Vagina (tissue), 2 donors: ENCODE measurements at places on chromosomes 2 and 18. TPM values are rescaled to one million over a fixed set of nuclear protein-coding genes. Genes with fewer than 3 reads are reported as not detected.

DNA sequence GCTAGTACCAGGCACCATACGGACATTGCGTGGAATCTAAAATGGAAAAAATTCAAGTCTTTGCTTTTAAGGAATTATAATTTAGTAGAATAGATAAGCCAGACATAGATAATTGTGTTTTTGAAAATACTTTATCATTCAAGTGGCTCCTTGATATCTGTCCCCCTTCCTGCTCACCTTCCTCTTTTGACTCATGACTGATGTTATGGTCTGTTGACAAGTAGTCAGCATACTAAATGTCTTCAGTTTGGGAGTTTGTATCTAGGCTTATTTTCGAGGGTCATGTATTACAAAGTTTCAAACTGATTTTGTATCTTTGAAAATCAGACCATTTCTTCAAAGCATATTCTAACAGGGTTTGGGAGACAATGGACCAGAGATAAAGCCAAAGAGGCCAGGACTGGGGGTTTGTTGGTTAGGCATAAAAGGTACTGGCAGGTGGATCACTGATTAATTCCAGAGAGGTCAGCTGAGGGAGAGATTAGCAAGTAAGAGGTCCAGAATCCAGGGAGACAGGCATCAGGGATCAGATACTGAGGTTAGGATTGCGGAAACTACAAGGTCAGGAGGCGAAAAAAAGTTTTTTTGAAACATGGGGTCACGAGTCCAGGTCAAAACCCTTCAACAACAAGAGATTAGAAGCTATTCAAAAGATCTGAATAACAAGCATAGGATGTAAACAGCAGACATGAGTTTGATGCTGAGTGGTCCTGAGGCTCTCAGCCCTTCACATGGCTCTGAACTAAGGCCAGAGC is 31.5 kb upstream of the KLHL14 start:
- no peak for DNase-seq

GRCh38 chr2:120854766-120855530 is 119.3 kb downstream of the GLI2 start:
- DNase-seq, result no peak

DNA sequence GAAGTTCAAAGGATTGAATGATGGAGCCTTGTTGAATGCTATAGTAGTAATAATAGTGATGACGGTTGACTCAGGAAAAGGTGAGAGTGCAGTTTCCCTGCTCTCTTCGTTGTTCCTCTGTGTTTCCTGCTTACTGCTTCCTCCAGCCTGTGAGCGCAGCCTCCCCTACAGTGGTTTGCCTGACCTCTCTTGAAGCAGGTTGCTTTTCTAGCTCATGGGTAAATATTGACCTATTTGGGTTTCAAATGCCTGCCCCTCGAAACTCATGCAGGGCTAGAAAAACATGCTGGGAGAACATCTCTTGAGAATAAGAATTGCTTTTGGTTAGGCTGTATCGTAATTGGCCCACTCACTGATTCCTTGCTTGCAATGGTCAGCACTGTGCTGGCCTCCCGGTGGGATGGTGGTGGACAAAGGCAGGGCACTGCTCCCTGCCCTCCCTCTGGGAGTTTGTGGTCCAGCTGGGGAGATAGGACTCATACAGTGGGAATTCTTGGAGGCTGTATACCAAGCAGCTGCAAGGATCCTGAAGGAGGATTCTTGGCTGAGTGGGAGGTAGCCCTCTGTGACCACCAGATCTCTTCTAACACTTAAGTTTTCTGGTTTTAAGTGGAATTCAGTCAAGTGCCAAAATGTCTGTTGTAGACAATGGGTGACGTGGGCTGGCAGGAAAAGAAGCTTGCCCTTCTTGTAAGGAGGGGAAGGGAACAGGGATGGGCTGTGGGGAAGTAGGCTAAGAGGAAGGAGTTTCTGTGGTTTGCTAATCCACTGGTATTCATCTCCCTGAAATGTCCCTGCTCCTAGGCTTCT is 5.4 kb upstream of the RNF181 start:
- DNase-seq, result no peak

- no peak for DNase-seq
These were observed 779 bp downstream of the DGKD start for GRCh38 chr2:233354971-233355574.

- DNase-seq, result peak; percentile 71
These were observed 158.3 kb downstream of the LDLRAD4 start for GRCh38 chr18:13376841-13377351.

- no peak for DNase-seq
These were observed 242.7 kb downstream of the PRKCE start for GRCh38 chr2:45894211-45894610.

GRCh38 chr2:37614061-37614738 is 57.2 kb downstream of the CDC42EP3 start:
- no peak for DNase-seq

GRCh38 chr2:58852243-58852642 is 611.1 kb upstream of the FANCL start:
- DNase-seq, result no peak

- no peak for DNase-seq
These were observed 2.6 kb upstream of the IMP4 start for GRCh38 chr2:130339885-130340745.

GRCh38 chr2:148282201-148282600 is 261.3 kb downstream of the MBD5 start:
- DNase-seq, result no peak

GRCh38 chr2:210503001-210503623 is 26.6 kb upstream of the LANCL1 start:
- no peak for DNase-seq

DNA sequence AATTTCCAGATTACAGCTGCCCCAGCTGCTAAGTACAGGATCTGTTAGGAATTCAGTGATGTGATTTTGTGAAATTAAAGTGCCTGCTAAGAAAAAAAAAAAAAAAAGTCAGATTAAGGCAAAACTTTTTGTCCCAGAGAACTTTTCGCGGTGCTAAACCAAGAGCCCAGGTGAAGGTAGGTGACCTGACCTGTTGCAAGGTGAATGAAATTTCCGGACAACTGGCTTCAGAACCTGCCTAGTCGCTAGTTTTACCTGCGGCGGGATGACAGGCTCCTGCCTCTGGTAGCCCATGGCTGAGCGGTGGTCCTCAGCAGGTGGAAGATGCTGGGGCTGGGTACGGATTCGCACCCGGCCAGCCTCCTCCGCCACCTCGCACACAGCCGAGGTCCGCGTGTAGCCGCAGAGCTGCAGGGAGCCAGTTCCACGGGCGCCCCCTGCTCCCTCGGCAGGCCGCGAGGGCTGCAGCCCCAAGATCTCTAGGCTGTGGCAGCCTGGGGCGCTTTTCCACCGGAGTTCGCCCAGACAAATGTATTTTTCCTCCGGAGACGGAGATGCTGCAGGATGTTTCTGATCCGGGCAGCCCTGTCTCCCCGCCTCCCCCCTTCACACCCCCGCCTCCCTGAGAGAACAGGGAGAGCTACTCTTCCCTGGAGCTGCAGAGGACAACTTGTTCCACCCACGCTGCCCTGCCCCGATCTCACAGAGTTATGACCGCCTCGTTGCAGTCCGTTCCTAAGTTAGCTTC is at the start of gene SLC38A11:
TSS of gene SLC38A11 (minus strand) at position 572 of the 748 bp plus-strand sequence. CDS start at position 294, 278 bp downstream.
- no peak for DNase-seq

DNA sequence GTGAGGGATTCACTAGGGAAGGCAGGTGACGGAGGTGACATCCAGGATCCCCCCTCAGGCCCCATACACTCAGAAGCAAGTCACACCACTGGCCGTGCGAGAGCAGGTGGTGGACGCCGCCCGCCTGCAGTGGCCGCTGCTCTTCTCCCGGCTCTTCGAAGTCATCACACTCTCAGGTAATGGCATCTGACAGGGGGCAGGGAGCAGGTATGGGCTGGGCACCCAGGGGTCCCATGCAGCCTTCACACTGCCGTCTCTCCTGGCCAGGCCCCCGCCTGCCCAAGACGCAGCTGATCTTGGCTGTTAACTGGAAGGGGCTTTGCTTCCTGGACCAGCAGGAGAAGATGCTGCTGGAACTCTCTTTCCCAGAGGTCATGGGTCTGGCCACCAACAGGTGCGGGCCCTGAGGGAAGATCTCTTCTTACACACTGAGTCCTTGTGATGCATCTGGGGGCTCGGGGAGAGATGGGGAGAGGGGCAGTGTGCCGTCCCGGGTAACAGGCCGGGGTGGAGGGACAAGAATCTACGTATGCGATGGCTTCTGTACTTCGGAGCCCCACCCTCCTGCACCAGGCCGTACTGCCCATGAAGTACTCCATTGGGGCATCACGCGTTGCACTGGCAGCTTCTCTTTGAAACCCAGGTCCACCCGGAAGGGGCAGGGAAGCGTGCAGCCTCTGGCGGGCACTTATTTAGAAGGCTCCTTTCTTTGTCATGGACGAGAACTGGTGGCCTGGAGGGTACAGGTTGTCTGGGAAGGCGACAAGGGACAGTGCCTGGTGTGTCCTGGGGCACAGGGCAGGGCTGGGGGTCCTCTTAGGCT is 18.8 kb upstream of the GPR17 start:
- DNase-seq, result no peak

DNA sequence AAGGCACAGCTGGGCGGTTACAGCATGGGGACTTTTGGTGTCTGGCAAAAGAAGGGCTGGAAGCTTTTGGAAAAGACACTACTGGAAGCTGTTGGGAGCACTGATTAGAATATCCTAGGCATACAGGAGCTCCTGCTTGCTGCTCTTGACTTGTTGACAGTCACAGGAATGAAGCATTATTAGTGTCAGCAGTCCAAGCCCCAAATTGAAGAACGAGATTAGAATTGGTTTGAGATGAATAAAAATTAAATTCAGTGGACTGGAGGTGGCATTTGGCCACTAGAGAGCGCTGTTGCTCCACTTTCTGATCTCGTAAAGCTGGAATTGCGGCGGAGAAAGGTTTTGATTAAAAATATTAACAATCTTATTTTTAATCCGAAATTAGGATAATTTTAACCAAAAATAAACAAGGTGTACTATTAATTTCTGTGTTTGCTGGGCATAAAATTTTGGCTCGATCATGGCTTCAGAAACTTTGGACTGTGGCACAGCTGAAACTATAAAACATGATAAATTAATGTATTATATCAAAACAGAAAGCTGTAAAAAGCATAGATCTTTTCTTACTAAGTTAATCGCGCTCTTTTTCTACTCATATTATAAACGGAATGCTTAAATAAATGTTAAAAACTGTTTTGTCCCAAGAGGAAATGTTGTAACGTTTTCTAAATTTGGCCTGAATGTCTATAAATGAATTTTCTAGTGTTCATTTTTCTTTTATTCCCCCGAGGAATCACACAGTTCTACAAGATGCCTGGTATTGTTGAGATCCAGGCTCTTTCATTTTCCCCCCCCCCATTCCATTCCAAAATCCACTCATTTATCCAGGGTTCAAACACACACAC is 2.4 kb upstream of the HOXD8 start:
- DNase-seq, result no peak

DNA sequence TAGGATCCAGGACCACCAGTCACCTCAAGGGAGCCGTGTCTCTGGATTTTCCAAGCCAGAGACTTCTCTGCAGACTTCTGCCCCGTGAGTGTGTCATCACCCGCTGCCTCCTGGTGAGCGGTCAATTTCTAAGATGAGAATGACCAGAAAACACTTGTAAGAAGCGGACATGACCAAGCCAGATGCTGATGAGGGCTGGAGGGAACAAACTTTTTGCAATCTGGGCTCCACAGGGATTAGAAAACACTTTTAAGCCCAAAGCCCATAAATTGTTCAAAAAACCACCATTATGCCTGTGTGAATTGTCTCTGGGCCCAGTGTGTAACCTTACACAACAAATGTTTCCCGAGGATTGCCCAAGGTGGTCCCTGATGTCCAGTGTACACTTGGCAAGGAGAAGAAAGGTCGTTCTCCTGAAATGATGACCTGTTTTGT is 5.3 kb upstream of the NPPC start:
- DNase-seq, result peak; percentile 83

DNA sequence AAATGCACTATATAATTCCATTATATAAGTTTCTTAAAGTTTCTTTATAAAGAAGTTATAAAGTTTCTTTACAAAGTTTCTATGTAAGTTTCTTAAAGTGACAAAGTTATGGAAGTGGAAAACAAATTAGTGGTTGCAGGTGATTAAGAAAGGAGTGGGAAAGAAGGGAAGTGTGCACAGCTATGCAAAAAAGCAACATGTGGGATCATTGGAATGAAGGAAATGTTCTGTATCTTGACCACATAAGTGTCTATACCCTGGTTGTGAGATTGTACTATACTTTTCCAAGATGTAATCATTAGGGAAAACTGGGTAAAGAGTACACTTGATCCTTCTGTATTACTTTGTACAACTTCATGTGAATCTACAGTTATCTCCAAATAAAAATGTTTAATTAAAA is 1541.1 kb downstream of the LRP1B start:
- DNase-seq, result no peak

GRCh38 chr2:177001334-177001733 is 211.3 kb upstream of the HNRNPA3 start:
- no peak for DNase-seq

- no peak for DNase-seq
These were observed 37.1 kb upstream of the SLC1A4 start for GRCh38 chr2:64952096-64952495.

DNA sequence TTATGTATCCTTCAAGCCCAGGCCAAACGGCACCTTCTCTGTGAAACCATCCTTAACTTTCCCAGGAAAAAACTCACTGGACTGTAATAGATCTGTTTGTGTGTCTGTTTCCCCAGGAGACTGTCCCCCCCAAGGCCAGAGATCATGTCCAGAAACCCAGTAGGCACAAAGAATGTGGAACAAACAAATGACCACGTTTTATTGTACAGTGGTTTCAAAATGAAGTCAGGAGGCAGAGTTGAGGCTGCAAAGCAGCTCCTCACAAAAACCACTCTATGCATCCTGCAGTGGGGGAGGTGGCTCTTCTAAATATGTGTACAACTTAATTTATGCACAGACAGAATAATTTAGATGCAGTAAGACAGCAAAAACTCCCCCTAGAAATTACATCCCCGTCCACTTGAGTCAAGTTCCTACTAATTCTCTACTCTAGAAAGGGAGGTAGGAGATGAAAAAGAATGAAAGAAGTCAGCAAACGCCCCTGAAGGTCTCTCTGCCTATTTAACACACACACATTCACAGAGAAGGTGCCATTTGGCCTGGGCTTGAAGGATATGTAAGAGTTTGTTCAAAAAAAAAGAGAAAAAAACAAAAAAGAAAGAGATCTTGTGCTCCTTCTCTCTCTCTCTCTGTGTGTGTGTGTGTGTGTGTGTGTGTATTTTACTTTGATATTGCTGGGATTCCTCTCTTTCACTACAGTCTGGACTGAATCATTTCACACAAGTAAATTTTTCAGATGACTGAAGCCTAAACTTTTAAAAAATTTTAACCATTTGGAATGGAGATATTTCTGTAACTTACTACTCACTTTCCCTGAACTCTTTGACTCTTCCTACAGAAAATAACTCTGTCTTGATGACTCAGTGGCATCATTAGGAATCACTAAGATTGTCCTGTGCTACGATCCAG is 19.5 kb downstream of the BCL2 start:
- DNase-seq, result no peak

GRCh38 chr2:232979871-232980461 is 33.1 kb downstream of the NGEF start:
- no peak for DNase-seq

Gene MARCO
- 5.6 TPM for total RNA-seq

Gene LIMS4
- 1.5 TPM for total RNA-seq

Gene NAT8
- not detected for total RNA-seq

Gene DSG1
- total RNA-seq, result 122 TPM

Gene MLPH
- total RNA-seq, result 34.6 TPM

Gene NYAP2
- total RNA-seq, result 0.25 TPM

Gene KIF5C
- 13.3 TPM for total RNA-seq

Gene MERTK
- 15.7 TPM for total RNA-seq
